ENCODE measurements at places on chromosomes 7 and 10.

DNA sequence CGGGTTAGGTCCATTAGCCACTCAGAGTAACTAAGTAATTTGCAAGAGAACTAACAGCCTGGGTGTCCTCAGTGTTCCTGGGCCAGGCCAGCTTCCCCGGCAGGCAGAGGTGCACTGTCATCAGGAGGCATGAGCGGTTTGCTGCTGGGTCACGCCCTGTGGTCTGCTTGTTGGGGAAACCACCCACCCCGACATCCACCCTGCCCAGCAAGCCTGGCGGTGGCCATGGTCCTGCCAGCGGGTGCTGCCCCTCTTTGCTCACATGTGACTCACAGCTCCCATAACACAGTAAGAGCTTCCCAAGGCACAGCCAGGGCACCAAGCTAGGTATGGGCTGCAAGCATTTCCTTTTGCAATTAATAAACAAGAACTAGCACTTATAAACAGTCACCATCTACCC lies 75.9 kb downstream of the RGS10 start:
- peak; percentile 46 for DNase-seq

- DNase-seq: no peak
These were observed 98.8 kb upstream of the BMPER start for GRCh38 chr7:33806298-33807154.

DNA sequence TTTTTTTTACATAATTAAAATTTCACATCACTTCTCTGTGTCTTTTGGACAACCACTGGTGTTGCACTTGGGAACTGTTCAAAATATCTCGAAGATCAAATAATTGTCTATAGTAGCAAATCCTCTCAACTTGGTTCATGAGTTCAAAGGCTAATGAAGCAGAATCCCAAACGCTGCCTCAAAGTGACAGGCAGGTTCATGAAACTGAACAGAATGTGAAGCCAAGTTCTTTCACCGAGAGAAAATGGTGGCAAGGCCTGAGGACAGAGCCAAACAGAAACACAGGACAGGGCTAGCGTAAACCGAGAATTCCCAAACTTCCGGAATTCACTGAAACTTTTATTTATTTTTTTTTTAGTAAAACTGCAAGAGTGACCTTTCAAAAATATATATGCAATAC lies 21.1 kb downstream of the SMURF1 start:
- DNase-seq: no peak

GRCh38 chr7:39810204-39810642 lies 139.8 kb upstream of the CDK13 start:
- no peak for DNase-seq

- DNase-seq: no peak
These were observed 8.7 kb downstream of the ACTR1A start for GRCh38 chr10:102493771-102494170.

DNA sequence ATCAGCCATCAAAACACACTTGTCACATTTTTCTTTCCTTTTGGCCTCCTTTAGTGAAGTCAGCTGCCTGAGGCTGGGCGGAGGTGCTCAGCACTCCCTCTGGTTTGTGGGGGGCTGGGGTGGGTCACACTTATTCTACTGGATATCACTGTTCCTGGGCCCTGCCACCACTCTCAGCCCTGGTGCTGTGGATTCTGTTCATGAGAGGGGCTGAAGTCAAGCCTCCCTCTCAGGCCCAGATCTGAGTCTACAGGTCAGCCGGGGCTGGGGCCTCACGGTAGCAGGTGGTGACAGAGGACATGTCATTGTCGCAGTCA lies 180.8 kb upstream of the TNS3 start:
- DNase-seq: no peak

DNA sequence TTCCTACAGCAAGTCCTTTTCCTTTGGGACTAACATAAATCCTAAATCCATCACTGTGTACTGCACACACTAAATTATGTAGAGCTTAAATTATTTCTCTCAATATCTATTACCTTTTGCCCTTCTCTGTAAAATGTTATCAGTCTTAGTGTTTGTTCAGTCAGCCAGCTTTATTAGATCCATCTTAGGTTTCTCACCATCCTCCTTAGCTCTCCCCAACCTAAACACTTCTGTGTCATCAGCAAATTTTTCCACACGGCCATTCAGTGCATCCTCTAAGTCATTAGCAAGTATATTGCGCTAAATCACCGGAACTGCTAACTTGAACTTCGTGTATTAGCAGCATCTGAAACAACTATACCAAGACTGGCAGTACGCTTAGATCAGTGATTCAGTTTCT lies 142.1 kb upstream of the ZNF438 start:
- no peak for DNase-seq

DNA sequence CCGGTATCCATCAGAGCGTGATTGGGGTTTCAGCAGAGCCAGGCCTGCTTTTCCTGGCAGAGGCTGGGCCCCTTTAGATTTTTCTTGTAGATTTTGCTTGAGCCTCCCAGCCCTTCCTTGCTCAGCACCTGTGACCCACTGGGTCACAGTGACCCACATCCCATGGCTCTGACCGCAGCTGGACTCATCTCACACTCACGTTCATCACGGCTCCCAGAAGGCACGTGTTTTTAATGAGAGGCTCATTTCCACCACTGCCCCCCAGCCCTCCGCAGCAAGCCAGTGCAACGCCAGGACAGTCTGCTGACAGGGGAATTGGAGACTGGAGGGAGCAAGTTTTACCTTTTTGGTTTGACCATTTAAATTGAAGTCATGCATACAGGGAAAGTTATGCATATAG lies 155.7 kb downstream of the CUX1 start:
- DNase-seq: no peak

GRCh38 chr10:23413629-23414089 lies 25.2 kb upstream of the OTUD1 start:
- DNase-seq: no peak

- DNase-seq: no peak
These were observed 153.7 kb downstream of the CDK14 start for GRCh38 chr7:90749774-90750173.

- no peak for DNase-seq
These were observed 95.0 kb downstream of the CNOT4 start for GRCh38 chr7:135414850-135415439.

- DNase-seq: no peak
These were observed 484.8 kb upstream of the ANKRD30A start for GRCh38 chr10:36640626-36641025.

GRCh38 chr7:91957823-91958222 lies 17.2 kb downstream of the AKAP9 start:
- DNase-seq: no peak

- DNase-seq: no peak
These were observed 25.5 kb upstream of the PRKG1 start for GRCh38 chr10:51048792-51049191.

DNA sequence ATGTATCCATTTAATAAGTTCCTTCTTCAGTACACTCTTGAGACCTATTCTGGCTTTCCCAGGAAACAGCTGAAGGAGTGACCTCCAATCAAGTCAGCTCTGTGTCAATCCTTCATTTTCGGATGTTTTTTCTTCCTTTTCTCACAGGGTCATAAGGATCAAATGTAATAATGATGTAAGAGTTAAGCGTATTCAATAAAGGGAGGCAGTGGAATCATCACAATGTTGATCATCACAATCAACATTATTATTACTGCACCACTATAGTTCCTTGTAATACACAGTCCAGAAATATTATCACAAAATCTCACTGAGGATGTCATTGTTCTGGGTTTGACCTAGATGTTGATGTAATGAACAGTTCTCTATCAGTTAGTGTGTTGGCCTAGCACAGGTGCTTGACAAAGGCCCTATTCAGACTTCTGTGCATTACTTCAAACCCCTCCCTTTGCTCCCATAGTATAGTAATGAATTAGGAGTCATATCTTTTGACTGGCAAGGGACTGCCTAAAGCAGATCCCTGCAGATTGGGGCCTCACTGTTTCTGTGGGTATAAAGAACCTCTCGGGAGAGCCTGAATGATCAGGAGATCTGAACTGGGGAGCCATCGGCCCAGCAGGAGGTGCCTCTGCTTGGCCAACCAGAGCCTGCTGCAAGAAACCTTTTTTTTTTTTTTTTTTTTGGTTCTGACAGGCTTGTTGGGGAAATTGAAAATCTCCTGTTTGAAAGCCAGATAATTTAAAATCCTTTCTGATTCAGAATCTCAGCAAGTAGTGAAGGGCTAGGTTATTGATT lies 100.6 kb downstream of the KAT6B start:
- DNase-seq: no peak

GRCh38 chr10:63114031-63114814 lies 18.9 kb upstream of the NRBF2 start:
- DNase-seq: no peak

- no peak for DNase-seq
These were observed 8.8 kb downstream of the MICALL2 start for GRCh38 chr7:1450431-1450830.

GRCh38 chr10:124450012-124450782 lies at the start of gene NKX1-2:
Gene NKX1-2, minus strand, starts transcription at chr10:124450035. Its CDS starts 92 bp downstream, at chr10:124449943.
- DNase-seq: no peak
